ENCODE measurements at places on chromosomes 7 and 10.

GRCh38 chr7:41420421-41420820 is 282.5 kb downstream of the INHBA start:
- DNase-seq = no peak

- no peak for DNase-seq
Observed at GRCh38 chr7:25675789-25676474, 447.6 kb upstream of the NPVF start.

DNA sequence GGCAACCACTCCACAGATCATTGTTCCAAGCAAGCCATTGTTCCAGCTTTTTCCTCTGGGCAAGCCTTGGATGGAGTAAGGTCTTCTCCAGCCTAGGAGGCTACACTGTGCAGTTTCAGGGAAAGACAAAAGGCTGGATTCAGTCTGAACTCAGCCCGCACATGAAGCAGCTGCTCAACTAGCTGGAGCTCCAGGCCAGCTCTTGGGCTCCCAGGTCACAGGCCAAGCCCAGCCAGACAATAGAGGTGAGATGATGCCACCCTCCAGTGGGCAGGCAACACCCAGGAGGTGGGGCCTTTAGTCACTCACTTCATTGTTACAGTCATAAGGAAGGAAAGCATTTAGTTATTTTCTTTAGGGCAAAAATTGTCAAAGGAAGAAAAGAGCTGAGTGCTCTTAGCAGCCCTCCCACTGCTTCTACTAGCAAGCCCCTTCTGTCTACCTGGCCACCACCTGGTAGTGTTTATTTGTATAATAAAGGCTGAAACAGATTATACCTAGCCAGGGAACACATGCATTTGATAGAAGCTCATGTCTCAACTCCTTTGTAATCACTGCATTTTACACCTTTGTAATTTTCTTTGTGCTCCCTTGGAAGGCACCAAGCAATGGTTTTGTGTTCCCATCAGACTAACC is 253.4 kb downstream of the WDR11 start:
- DNase-seq = no peak

DNA sequence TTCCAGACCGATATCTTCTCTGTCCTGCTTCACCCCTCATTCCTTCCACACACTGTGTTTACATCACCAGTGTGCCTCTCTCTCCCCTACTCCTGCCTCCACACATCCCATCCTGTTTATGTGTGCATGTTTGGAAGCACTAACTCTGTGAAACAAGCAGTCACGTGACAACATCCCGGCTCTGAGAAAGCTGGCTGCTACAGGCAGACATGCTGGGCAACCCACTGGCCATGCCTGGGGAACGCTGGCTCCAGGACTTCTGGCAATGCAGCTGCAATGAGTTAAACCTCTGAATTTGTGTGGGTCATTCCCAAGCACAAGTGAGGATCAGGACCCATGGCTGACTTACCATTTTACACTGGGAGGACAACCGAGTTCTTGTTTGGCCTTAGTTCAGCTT is 74.0 kb downstream of the WNT2 start:
- DNase-seq = no peak

DNA sequence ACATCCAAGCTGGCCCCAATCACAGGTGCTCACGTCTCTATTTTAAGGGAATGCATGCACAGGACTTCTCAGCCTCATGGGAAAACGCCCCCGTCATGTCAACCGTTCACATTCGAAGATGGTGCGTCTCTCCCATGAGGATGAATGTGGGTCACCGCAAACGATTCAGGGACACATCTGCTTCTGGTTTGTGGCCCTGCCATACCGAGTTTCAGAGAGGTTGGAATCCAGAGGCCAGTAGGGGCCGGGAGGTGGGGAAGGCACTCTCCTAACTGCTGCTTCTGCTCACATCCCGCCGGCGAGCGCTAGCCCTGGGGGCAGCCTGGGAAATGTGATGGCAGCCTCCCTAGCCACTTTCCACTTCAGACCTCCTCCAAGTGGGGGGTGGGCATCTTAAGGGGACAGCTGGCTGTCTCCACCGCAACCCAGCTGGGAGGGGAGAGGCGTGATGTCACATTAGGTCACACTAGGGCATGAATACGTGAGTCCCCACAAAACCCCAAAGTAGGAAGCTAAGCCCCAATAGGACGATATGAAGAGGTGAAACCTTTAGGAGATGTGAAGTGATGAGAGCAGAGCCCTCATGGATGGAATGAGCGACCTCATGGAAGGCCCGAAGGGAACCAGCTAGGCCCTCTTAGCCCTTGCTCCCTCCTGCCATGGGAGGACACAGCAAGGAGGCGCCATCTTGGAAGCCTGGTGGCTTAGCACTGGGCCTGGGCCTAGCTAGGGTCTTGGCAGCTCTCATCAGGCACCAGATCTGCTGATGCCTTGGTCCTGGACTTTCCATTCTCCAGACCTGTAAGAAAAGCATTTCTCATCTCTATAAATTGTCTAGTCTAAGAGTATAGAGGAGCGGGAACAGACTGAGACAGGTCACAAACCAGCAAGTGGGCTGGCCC is 107.8 kb downstream of the TCERG1L start:
- no peak for DNase-seq

- no peak for DNase-seq
Observed at GRCh38 chr7:19928247-19928646, 154.8 kb upstream of the TMEM196 start.

DNA sequence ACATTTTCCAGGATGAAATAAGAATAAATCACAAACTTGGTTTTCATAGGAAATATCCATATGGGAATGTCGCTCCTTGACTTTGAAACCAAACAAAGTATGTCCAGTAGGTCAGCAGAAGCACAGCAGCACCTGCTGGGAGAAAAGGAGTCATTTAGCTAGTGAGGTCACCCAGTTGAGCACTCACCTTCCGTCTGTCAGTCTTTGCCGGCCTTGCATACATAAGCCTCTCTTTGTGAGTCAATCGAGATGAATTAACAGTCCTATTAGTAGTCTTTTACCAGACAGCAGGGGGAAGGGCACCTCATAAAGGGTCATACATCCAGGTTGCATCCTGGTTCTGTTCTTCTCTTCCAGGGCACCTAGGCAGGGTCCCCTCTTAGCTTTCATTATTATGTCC is 232.5 kb upstream of the FZD1 start:
- no peak for DNase-seq

GRCh38 chr10:43155741-43156140 is 17.5 kb downstream of the CSGALNACT2 start:
- no peak for DNase-seq

DNA sequence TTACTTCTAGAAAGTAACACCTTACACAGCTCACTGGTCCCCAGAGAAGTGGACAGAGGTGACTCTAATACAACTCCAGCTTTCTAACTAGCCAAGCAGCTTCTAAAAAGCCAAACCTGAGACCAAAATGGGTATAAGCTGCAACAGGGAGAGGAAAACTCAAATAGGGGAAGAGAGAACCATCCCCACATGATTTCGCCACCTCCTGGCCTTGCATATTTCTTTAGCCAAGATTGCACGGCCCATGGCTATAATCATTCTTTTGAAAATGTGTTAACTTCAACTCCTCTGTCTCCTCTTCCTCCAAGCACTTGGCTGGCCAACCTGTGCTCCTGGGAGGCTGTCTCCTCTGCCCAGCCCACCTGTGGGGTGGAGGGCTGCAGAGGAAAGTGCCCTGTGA is 28.7 kb downstream of the NUP42 start:
- DNase-seq = no peak

- DNase-seq = no peak
Observed at GRCh38 chr7:117184367-117184766, 138.5 kb downstream of the WNT2 start.

GRCh38 chr7:158411232-158411950 is 176.2 kb downstream of the PTPRN2 start:
- DNase-seq = no peak

DNA sequence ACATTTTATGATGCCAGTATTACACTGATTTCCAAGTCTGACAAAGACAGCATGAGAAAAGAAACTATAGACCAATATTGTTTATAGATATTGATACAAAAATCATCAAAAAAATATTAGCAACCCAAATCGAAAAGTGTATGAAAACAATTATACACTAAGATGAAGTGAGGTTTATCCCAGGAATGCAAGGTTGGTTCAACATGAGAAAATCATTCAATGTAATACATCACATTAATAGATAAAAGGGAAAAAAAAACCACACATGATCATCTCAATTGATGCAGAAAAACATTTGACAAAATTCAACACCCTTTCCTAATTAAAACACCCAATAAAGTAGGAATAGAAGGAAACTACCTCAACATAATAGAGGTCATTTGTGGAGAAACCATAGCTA is 153.9 kb downstream of the DNAJC1 start:
- no peak for DNase-seq

DNA sequence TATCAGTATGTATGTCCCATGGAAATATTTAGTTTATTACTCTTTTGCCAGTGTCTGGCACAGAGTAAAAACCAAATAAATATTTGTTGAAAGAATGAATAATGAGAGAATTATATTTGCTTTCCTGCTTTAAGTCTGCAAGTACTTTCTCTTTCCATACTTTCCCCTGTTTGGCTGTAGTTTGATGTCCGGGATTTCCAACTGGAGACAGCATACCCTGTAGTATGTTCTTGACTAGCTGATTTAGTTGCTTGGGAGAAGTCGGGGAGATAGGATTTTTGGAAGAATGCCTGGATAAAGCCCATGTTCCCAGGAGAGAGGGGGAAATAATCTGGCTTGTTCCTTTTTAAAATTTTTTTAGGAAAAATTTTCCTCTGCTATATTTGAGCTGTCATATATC is 516.1 kb downstream of the CCSER2 start:
- no peak for DNase-seq

- DNase-seq = no peak
Observed at GRCh38 chr10:83492004-83492403, 647.3 kb upstream of the GHITM start.

DNA sequence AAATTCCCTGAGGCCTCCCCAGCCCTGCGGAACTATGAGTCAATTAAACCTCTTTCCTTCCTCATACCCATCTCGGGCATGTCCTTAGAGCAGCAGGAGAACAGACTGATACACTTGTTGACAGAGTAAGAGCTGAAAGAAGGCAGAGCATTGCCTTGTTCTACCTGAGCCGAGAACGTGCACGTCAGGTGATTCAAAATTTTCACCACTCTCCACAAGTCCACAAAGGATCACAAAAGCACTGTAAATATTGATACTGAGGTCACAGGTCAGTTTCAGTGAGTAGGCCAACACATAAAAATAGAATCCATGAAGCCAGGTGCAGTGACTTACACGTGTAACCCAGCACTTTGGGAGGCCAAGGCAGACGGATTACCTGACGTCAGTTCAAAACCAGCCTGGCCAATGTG is 27.8 kb downstream of the DCLRE1C start:
- DNase-seq = no peak

DNA sequence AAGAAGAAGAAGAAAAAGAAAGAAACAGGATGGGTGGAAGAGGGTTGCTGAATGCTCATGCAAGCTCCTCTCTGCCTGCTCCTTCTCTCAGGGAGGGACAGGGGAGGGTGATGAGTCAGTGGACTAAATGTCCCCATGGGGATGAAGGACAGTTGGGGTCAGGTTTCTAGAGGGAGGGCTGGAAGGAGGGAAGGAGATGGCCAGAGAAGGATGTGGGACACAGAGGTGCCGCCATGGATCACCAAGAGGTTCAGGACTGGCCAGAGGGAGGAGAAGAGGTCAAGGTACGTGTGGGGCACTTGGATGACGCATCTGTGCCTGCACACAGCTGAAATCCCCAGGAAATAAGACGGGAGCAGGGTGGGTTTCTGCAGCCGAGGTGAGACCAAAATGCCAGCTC is 88.9 kb upstream of the GTF2I start:
- DNase-seq = no peak

GRCh38 chr7:4730971-4731370 is 44.5 kb upstream of the AP5Z1 start:
- no peak for DNase-seq

GRCh38 chr7:46100521-46100920 is 179.4 kb upstream of the IGFBP3 start:
- DNase-seq = no peak

- DNase-seq = no peak
Observed at GRCh38 chr10:34029455-34029854, 695.0 kb upstream of the NRP1 start.

- DNase-seq = no peak
Observed at GRCh38 chr7:3192669-3193068, 108.4 kb upstream of the SDK1 start.

GRCh38 chr10:126012485-126012884 is 116.1 kb downstream of the FANK1 start:
- no peak for DNase-seq

DNA sequence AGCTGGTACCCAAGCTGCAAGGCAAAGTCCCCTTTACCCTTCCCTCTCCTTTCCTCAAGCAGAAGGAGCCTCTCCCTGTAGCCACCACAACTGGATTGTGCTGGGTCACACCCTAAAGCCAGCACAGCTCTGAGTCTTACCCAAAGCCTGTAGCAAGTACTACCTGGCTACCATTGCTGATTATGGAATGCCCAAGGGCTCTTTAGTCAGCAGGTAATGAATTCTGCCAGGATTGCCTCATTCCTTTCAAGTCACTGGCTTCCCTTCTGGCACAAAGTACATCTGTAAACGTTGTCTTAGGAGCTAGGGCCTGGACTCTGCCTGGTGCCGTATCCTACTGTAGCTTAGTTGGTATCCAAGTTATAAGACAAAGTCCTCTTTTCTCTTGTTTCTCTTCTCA is 52.0 kb downstream of the FAS start:
- DNase-seq = no peak

GRCh38 chr10:688312-689120 is 952 bp downstream of the DIP2C start:
- DNase-seq = peak; percentile 36

- no peak for DNase-seq
Observed at GRCh38 chr10:131811630-131812403, 89.0 kb upstream of the PPP2R2D start.

DNA sequence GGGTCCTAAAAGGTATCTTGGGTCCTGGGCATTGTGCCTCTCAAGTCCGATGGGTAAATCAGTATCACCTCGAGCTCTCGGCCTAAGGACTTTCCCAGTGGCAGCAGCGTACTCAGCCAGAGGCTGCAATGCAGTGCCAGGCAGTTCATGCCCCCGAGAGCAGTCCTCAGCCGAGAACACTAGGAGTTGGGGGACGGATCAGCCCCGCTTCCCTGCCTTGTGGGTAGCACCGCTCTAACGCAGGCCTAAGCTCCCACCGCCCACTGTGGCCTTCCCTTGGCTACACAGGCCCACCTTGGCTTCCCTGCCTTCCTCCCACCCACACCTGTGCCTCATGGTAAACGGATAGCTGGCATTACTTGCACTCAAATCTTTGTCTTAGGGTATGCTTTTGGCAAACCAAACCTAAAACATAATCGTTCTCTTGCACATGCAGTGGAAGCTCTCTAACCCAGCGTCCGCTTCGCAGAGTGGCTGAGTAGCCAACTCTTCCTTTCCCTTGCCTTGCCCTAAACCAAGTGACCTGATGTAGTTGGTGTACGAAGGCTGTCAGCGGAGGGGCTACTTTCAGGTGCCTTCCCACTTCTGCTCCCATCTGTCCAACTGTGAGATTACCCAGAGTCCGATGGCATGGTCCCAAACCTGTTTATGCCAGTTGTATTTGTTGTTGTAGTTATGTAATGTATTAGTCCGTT is 73.2 kb upstream of the CHST15 start:
- DNase-seq = no peak

GRCh38 chr10:119555178-119555784 is 12.8 kb upstream of the RGS10 start:
- DNase-seq = no peak

Data from neuronal stem cell (in vitro differentiated cells).